Lower leg skin (tissue), 4 donors: ENCODE measurements at places on chromosomes 2 and 18. TPM values are rescaled to one million over a fixed set of nuclear protein-coding genes. Genes with fewer than 3 reads are reported as not detected.

DNA sequence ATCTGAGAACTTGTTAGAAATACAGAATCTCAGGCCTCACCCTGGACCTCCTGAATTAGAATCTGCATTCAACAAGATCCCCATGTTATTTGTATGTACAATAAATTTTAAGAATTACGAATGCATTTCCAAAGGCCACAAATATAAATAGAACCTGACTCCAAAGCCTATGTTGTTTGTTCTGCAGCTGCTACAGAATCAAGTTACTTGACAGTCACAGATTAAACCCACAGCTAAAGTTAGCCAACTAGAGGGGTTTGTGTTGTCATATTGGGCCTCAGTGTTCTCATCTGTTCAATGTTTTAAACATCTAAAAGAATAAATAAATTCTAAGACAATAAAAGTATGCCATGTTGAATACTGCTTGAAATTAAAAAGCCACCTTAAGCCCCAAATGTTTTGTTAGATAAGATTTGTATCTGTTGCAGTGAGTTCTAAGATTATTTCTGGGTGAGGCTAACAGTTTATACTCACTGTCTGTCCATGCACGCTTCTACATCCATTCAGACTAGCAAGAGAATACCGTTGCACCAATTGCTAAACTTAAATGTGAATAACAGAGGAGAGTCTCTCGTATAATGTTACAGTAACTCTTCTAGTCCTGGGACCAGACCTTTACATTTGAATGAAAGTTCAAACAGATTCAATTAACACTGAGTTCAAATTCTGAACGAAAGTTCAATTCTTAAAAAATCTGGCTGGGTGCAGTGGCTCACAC lies 200.4 kb downstream of the MEMO1 start:
- no peak for DNase-seq

DNA sequence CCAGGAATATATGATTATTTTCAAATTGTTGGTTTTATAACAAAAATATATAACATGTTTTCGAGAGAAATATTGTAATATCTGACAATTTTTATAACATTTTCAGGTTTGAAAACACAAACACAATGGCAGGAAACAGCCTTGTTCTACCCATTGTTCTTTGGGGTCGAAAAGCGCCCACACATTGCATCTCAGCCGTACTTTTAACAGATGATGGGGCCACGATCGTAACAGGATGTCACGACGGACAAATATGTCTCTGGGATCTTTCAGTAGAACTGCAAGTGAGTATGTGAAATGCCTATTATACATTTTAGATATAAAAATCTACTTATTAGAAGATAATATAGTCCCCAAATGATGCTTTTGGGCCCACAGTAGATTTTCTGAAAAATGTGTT lies 21.2 kb downstream of the WDR7 start:
- DNase-seq: no peak

DNA sequence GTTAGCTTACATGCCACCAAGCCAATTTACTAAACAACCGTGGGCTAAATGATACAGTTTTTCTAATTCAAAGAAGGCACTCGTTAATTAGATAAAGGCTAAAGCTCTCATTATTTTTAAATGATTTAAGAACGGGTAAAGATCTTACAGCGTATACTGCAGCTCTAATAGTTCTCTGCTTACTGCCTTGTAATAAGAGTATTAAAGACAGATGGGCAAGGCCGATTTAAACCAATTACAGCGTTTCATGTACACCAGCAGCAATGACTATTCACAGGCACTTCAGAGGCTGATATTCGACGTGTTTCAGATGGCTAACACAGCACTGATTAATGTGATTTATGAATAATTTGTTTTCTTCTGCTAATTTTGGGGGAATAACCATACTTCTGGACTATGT lies 259.3 kb downstream of the ZNF407 start:
- no peak for DNase-seq

The INPP1 gene
- total RNA-seq: 10.9 TPM
